ENCODE measurements at places on chromosomes 6 and 20.

DNA sequence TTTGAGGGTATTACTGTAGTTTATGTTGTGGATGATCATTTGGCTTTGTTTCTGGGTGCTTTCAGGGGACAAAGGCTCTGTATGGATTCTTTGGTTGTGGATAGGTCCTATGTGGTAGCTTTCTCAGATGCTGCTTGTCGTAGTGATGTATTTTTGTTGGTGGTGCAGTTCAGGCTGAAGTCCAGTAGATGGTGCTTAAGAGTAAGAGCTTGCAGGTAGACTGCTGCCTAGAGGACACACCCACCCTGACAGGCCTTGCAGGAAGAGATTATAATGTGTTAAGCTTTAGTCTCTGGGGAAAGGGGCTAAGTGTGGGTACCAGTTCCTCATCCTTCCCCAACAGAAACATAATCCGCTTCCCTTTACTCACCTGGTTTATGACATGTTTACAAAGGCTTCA is 62.6 kb upstream of the ADGRB3 start:
- peak; percentile 6 for DNase-seq

- no peak for DNase-seq
These were observed 56.0 kb upstream of the SUPT3H start for GRCh38 chr6:45433533-45434380.

DNA sequence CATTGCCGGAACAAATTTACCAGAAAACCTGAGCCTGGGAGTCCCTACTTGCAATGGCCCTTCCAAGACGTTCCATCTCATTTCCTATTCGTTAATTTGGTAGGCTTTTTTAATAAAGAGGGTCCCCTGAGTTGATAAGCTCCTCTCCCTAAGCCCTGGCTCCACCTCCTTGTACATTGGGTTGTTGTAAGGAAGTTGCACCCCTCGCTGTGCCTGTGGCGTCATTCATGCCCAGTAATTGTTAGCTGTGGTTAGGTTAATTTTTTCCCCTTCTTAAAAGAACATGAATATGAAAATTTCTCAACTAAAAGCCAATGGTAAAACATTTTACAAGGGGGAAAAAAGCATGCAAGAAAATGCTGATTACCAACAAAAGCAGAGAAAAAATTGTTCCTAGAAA is 91.9 kb downstream of the SLC24A3 start:
- no peak for DNase-seq

DNA sequence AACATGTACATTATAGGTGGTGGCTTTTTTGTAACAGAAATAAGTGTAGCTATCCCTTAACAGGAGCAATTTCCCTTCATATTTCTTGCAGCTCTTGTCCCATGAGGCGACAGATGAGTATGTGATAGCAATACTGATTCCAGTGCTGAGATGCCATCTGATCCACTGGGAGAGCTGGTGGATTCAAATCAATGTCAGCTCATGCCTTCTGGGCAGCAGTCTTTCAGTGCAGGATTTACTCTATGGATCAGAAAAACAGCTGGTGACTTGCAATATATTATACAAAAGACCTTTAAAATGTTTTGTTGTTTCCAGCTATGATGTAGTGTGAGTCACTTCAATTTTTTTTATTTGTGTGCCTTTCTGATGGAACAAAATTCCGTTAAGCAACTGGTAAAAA is 259.9 kb upstream of the SASH1 start:
- no peak for DNase-seq

DNA sequence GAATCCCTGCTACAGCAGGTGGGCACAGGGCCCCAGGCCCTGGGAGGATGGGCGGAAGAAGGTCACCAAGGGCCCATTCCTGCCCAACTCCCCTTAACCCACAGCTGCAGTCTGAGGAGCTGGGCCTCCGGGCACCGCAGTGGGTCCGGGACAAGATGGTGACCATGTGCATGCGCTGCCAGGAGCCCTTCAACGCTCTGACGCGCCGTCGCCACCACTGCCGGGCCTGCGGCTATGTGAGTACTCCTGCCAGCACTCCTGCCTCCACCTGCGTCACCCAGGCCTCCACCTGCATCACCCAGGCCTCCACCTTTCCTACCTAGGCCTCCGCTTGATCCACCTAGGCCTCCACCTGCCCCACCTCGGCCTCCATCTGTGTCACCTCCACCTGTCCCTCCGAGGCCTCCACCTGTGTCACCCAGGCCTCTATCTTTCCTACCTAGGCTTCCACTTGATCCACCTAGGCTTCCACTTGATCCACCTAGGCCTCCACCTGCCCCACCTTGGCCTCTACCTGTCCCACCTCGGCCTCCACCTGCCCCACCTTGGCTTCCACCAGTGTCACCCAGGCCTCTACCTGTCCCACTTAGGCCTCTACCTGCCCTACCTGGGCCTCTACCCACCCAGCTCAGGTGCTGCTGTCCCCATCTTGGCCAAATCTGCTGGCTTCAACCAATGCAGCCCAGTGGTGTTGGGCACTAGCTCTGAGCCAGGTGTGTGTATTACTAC is 16.8 kb downstream of the FGD2 start:
- DNase-seq: no peak

GRCh38 chr6:27422651-27423332 is 34.2 kb downstream of the ZNF391 start:
- no peak for DNase-seq

DNA sequence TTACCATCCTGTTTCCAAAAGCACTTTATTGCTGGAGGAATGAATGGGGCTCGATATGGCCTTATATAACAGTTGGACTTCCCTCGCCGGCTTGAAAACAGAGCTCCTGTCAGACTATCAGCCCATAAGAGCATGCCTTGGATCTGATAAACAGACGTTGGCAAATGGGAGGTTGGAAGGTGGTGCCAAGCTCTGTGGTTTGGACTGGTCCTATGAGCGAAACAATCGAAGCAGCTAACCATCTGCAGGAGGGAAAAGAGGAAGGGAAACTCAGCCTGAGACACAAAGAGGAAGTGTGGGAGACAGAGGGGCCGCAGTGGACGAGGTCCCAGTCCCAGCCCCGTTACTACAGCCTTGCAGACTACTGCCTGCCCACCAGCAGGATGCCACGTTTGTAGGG is 92.9 kb downstream of the TFAP2C start:
- no peak for DNase-seq

DNA sequence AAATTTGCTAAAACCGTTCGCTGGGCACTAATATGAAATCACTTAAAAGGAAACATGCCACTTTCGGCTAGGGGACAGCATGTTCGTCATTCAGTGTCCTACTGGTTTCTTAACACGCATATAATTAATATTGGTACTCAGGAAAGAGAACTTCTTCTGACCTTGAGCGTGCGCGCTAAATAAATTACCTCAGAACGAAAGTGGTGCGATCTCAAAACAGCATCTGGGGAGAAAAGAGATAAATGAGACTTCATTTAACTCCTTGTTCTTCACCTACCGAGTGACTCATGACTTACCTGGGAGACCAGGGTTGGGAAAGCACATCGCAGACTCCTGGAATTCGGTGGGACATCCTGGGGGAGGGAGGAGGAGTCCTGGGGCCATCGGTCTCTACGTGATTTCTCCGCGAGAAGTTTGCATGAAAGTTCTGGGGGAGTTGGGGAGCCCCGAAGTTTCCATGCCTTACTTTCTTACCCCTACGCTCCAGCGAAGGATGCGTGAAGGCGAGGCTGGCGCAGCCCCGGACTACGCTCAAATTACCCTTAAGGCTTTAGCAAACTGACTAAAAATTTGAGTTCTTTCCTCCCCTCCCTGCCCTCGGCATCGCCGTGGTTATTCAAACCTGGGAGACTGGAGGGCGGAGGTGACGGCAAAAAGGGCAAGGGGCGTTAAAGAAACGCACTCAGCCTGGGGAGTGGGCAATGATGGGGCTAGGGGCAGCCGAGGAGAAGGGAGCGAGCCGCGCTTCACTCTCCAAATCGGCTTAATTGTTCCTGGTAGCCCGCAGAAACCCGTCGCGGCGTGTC is 1.1 kb upstream of the BEND6 start:
- DNase-seq: peak; percentile 37

DNA sequence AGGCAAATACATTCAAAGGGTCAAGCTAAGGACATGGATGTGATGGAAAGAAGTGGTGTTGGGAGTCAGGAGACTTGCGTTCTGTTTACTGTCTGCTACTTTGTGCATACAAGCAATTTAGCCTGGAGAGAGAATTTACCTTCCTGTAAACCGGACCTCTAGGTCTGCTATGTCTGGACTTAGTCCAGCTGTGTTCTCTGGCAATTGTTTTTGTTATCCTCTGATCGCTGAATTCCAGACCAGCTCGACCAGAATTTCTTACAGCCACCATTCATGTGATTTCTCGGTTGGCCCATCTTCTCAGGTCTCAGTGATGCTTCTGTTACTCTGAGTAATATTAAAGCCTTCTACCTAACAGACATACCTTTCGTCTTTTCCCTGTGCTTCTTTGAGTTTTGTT is 75.2 kb downstream of the LRRC1 start:
- DNase-seq: no peak

- no peak for DNase-seq
These were observed 98.6 kb downstream of the BTBD3 start for GRCh38 chr20:12016291-12016690.

DNA sequence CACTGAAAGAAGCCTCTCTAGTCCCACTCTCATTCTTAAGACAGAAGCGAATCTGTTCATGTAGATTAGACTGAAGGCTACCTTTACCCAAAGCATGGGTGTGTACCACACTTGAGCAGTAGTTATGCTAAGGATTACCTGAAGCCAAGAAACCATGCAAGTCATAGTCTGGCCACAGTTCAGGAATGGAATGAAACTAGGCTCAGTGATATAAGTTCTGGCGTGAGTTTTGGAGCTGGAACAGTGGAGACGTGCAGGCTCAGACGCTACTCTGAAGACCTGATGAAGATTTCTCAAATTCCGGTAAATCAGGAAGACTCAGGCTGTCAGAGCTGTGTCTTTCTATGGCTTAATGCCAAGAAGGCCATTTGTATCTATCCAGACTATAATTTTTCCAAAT is 219.9 kb downstream of the HDGFL1 start:
- no peak for DNase-seq

DNA sequence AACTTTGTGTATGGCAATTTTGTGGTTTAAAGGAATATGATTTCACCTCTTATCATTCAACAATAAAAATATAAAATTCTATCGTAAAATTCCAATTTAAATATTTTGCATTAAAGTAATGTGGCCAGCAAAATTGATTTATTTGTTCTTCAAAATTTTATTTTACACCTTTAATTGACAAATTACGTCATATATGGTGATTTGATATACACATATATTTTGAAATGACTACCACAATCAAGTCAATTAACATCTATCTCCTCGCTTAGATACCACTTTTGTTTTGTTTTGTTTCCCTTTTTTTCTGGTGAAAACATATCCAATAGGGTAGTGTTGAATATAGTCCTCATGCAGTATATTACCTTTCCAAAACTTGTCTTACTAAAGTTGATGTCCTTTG is 467.6 kb upstream of the HS3ST5 start:
- DNase-seq: no peak

DNA sequence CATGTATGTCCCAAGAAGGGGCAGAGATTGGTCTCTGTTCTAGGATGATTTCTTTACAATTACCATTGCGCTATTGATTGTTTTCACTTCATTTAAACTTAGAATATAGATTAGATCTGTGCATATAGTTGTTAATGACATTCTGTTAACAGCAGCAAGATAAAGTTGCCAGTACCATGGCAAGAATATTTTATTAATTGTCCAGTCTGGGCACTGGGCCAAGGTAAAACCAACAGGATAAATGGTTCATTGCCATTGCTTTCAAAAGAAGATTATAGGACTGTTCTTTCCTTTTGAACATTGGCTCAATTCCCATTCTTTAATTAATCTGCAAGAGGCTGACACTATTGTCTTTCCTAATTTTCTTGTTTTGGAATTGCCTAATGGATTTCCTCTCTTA is 592.4 kb downstream of the RFPL4B start:
- no peak for DNase-seq

- no peak for DNase-seq
These were observed 223.1 kb upstream of the PRDM1 start for GRCh38 chr6:105862936-105863607.

GRCh38 chr6:131694832-131695426 is 6.3 kb downstream of the OR2A4 start:
- DNase-seq: peak; percentile 72

GRCh38 chr6:112990971-112991370 is 643.8 kb downstream of the RFPL4B start:
- DNase-seq: peak; percentile 21

DNA sequence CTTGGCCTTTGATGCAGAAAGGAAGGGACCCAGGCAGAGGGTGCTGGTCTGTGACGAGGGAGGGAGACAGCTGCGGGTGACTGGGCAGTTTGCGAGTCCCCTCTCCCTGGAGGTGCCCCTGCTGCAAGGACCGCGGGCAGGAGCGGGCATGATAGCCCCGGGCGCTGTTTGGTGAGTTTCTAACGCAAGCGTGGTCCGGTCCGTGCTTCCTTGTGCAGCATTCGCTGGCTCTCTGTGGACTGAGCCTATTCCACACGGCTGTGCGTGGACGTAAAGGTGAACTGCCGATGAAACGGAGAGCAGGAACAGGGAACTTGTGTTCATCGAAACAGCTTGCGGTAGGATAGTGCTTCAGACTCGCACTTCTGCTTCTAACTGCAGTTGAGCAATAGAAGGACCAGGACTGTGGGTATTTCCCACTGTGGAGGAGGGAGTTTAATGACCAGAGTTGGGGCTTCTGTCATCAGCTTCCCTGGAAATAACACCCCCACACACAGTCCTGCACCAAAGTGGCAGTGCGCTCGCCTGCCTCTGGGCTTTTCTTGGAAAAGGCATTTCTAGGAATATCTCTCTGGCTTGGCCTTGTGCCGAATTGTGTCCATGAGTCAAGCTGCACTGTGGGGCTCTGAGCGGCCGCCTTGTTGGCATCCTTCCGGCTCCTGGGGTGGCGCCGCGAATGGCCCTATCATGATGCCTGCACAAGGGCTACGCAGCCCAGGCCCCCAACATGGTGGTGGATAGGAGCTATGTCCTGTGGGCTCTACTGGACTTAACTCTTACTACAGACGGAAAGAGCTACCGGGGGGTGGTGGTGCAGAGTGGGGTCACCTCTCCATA is 48.9 kb downstream of the DUSP22 start:
- no peak for DNase-seq

DNA sequence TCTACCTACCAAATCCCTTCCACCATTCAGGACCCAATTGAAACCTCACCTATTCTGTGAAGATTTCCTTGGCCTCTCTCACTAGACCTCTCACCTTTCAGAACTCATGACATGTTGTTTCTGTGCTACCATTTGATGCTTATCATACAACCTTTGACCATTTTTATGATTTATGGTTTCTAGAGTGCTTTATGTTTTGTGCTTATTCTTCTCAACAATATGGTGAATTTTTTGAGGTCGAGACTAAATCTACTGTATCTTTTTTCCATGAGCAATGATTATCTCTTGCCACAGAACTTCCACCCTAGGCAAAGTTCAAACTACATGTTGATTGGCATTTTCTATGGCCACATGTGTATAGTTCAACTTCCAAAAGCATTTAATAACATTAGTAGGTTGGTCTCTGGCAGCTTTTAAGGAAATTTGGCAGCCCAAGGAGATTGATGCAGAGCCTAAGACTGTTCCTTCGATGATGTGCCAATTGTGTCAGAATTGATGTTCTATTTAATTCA is 84.9 kb downstream of the OLIG3 start:
- DNase-seq: no peak

GRCh38 chr6:90216072-90216977 is 80.3 kb downstream of the BACH2 start:
- peak; percentile 82 for DNase-seq

- DNase-seq: no peak
These were observed 503.7 kb downstream of the KIF16B start for GRCh38 chr20:16069389-16070010.
